ENCODE measurements at places on chromosomes 5 and 9. TPM values are rescaled to one million over a fixed set of nuclear protein-coding genes. Genes with fewer than 3 reads are reported as not detected.

DNA sequence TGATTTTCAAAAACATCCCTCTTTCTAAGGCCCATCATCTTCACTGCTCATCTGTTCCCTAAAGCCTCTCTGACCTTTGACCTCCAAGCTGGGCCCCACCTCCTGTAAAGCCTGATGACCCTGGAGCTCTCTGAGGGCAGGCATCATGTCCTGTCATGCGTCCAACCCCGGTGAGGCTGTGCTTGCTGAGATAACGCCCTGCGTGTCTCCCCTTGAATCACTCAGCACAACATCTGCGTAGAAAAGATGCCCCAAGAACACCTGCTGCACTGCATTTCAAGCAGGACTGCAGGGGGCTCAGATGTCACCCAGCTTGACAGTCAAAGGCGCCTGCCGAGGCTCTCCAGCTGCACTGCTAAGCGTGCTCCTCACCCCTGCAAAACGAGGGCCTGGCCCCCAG, 78.0 kb downstream of the OTULIN start:
- DNase-seq = no peak
- peaks cover 29% of the 10 kb centered on the region for H3K36me3 ChIP-seq
- H3K4me1 ChIP-seq = peaks cover 27% of the 10 kb centered on the region
- no peak overlapping the region for H3K4me3 ChIP-seq
- no peaks in the 10 kb centered on the region for H3K27me3 ChIP-seq

DNA sequence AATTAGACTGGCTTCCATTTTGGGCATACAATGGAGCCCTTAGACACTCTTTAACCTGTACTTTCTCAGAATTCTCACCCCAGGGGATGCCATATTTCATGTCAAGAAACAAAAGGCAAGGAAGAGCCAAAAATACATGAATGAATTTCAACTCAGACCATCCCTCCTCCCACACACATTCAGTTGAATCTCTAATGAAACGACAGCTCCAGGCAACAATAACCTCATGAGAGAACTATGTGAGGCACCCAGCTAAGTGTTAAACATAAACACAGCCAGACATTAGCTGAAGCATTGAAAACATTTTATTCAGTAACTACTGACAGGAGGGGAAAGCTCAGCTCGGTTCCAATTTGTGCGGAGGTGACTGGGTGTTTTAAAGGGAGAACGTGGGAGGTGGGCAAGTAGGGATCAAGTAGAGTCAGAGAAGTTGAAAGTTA, 1359.1 kb upstream of the CDH9 start:
- no peak overlapping the region for H3K4me3 ChIP-seq
- no peak for DNase-seq
- H3K27me3 ChIP-seq = no peaks in the 10 kb centered on the region

The ANXA2R gene
- 2.5 TPM for total RNA-seq

The AQP7 gene
- not detected for total RNA-seq

The PTGR1 gene
- total RNA-seq = 1.8 TPM

DNA sequence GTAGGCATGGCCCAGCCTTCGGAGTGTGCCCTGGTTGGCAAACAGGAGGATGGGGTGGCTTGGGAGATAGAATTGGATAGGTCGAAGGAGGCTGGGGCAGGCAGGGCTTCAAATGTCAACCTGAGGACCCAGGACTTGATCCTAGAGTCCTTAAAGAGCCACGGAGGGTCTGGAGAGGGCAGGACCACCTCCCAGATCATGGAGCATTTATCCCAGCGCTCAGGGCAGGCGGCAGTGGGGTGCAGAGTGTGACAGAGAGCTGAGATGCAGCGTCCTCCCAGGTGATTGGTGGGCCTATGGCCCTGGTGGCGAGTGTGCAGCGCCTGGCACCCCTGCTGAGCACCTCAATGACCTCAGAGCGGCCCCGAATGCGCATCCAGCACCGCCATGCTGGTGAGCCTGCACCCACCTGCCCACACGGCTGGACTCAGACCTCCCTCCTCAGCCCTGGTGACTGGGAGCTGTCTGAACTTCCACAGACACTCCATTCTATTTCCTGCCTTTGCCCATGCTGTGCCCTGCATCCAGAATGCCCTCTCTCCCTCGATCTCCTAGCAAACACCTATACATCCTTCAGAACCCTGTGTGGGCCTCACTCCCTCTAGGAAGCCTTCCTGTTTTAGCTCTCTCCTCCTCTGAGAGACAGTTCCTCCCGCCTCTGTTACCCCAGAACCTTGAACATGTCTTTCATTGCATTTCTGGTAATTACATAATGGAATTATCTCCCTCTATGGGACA, 6.3 kb downstream of the ADGRD2 start:
- peaks cover 8% of the 10 kb centered on the region for H3K27me3 ChIP-seq
- no peak overlapping the region for H3K27ac ChIP-seq
- H3K4me3 ChIP-seq = no peak overlapping the region
- no peak for DNase-seq
- H3K36me3 ChIP-seq = no peaks in the 10 kb centered on the region

GRCh38 chr9:131238402-131239021, 37.8 kb downstream of the FAM78A start:
- no peaks in the 10 kb centered on the region for H3K27me3 ChIP-seq
- peaks cover 24% of the 10 kb centered on the region for H3K4me1 ChIP-seq
- peak overlapping the region; percentile 34 for H3K4me3 ChIP-seq
- DNase-seq = no peak

- H3K27ac ChIP-seq = peak overlapping the region; percentile 33
- DNase-seq = no peak
- no peaks in the 10 kb centered on the region for H3K27me3 ChIP-seq
- peak overlapping the region; percentile 17 for H3K4me3 ChIP-seq
Observed at GRCh38 chr5:113524927-113525326, 11.4 kb downstream of the YTHDC2 start.

DNA sequence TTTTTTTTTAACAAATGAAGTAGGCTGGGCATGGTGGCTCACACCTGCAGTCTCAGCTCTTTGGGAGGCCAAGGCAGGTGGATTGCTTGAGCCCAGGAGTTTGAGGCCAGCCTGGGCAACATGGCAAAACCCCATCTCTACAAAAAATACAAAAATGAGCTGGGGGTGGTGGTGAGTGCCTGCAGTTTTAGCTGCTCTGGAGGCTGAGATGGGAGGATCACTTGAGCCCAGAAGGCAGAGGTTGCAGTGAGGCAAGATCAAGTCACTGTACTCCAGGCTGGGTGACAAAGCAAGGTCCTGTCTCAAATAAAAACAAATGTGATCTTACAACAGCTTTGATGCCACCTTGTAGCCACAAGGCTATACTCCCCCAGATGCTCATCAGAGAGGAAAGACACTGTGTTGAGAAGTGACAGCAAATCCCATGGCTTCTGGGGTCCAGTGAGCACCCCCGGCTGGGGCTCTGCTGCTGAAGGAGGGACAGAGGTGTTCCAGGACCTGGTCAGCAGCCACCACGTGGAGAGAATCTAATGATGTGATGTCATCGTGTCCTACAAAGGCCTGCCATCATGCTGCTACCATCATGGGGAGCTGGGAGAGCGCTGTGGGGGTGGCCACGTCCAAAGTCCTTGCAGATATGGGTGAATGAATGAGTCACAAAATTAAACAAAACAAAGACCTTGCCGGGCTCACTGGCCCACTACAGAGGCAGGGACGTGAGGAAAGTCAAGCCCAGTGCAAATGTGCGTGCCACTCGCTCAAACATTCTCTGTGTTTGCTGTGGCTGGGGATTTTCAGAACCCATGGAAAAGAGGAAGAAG, 60.7 kb downstream of the PRRT1B start:
- H3K36me3 ChIP-seq = peaks cover 65% of the 10 kb centered on the region
- no peak overlapping the region for H3K27ac ChIP-seq
- DNase-seq = no peak
- no peaks in the 10 kb centered on the region for H3K27me3 ChIP-seq
- H3K4me1 ChIP-seq = no peaks in the 10 kb centered on the region
- H3K4me3 ChIP-seq = no peak overlapping the region

DNA sequence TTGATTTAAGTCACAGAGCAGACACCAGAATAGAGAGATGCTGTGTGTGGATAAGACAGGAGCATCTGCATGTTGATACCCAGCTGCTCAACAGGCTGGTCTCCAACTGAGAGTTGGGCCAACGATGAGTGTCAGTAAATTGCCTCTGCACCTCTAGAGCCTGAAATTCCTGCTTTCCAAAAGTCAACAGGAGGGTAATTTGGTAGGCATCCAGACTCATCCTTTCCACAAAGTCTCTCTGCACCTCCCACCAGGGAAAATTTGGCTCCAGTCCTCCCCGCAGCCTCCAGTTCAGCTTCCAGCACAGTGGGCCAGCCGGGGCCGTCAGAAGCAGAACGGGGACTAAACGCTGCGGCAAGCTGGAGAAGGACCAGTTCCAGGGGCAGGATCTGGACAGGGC, 136.9 kb downstream of the RFK start:
- DNase-seq = no peak
- no peaks in the 10 kb centered on the region for H3K27me3 ChIP-seq
- H3K27ac ChIP-seq = no peak overlapping the region
- no peaks in the 10 kb centered on the region for H3K4me1 ChIP-seq

The CDKN2B-AS1 gene
- 0.82 TPM for total RNA-seq

- H3K4me3 ChIP-seq = no peak overlapping the region
- H3K27me3 ChIP-seq = no peaks in the 10 kb centered on the region
- H3K36me3 ChIP-seq = peaks cover 16% of the 10 kb centered on the region
- peaks cover 24% of the 10 kb centered on the region for H3K4me1 ChIP-seq
- DNase-seq = no peak
Observed at GRCh38 chr9:91026266-91026665, 224.6 kb downstream of the SYK start.

DNA sequence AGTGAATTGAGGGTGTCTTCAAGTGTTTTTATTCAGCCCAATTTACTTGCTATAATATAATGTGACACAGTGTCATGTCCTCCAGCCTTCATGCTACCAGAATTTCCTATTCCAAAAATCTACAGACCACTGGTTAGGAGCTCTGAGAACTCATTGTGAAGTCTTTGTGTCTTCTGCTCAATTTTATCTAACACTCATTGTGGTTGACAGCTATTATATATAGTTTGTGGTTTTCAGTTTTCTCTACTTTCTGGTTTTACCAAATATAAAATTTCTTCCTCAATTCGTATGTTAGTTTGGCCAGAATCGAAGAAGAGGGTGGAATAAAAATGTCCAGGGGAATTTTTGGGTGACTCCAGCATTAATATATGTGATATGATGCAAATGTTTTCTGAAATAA, 509.3 kb upstream of the NUDT12 start:
- H3K4me1 ChIP-seq = no peaks in the 10 kb centered on the region
- no peaks in the 10 kb centered on the region for H3K36me3 ChIP-seq
- no peak overlapping the region for H3K27ac ChIP-seq
- DNase-seq = no peak
- no peak overlapping the region for H3K4me3 ChIP-seq

The SOHLH1 gene
- not detected for total RNA-seq

The HACD4 gene
- 2.4 TPM for total RNA-seq

GRCh38 chr9:19926774-19927173, 137.9 kb upstream of the SLC24A2 start:
- peaks cover 25% of the 10 kb centered on the region for H3K27me3 ChIP-seq
- H3K27ac ChIP-seq = no peak overlapping the region

DNA sequence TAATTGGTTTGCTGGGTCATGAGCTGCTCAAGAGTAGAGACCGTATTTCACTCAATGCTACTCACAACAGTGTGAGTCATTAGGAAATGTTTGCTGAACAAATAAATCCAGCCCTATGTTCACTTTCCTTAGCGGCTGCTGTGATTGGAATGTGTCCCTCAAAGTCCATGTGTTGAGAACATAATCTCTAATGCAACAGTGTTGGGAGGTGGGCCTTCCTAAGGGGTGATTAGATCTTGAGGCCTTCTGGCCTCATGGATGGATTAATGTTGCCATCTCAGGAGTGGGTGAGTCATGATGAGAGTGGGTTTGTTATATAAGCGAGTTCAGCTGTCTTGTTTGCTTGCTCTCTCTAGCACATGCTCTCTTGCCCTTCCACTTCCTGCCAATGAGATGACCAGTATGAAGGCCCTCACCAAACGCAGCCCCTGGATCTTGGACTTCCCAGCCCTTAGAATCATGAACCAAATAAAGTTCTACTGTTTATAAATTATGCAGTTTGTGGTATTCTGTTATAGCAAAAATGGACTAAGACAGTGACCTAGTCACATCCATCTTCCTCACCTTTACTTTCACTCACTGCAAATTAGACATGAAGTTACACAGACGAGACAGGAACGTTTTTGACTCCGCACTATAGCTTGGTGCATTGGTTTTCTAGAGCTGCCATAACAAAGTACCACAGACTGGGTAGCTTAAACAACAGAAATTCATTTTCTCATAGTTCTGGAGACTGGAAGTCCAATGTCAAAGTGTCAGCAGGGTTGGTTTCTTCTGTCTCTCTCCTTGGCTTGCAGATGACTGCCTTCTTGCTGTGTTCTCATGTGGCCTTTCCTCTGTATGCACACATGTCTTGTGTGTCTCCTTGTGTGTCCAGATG, 50.9 kb upstream of the FAM169A start:
- H3K27me3 ChIP-seq = peaks cover 2% of the 10 kb centered on the region
- H3K36me3 ChIP-seq = no peaks in the 10 kb centered on the region
- H3K27ac ChIP-seq = no peak overlapping the region
- H3K4me3 ChIP-seq = no peak overlapping the region
- H3K4me1 ChIP-seq = no peaks in the 10 kb centered on the region

The KCNV2 gene
- total RNA-seq = not detected

DNA sequence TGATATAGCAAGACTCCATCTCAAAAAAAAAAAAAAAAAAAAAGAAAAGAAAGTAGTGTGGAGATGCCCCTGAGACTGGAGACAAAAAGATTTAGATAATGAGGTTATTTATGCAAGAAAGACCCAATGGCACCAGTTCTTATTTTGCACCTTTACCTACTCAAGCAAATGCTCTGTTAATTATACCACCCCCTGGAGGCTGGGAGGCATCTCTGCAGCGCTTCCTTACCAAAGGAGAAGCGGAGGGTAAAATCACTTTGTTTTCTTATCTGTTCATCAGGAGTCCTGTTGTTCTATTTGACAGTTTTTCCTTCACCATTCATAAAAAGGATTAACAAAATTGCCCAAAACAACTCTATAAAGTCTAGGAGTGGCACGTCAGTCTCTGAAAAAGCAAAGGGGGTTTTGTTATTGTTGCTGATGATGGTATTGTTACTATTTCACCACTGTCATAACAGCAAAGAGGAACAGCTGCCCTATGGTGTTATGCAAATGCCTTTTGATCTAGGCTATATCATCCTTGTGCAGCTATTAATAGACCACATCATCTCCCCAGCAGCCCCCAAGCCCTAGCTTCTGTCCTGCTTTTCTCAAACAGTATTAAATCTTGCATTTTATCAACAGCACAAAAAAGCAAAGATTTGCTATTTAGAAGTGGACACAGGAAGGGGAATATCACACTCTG, 174.0 kb downstream of the PALM2AKAP2 start:
- H3K27me3 ChIP-seq = no peaks in the 10 kb centered on the region
- no peak overlapping the region for H3K4me3 ChIP-seq
- no peak for DNase-seq
- H3K4me1 ChIP-seq = peaks cover 55% of the 10 kb centered on the region
- no peak overlapping the region for H3K27ac ChIP-seq

The IL9 gene
- 104 TPM for total RNA-seq

The SLC1A1 gene
- 0.14 TPM for total RNA-seq

GRCh38 chr9:84613431-84613830, 56.1 kb upstream of the NTRK2 start:
- no peaks in the 10 kb centered on the region for H3K4me1 ChIP-seq
- DNase-seq = no peak
- H3K36me3 ChIP-seq = no peaks in the 10 kb centered on the region
- H3K27ac ChIP-seq = no peak overlapping the region
- H3K4me3 ChIP-seq = no peak overlapping the region
- H3K27me3 ChIP-seq = no peaks in the 10 kb centered on the region

- no peak overlapping the region for H3K27ac ChIP-seq
- no peaks in the 10 kb centered on the region for H3K36me3 ChIP-seq
- no peaks in the 10 kb centered on the region for H3K27me3 ChIP-seq
- H3K4me3 ChIP-seq = no peak overlapping the region
- peaks cover 9% of the 10 kb centered on the region for H3K4me1 ChIP-seq
Observed at GRCh38 chr9:110330484-110331105, 7.1 kb downstream of the TXNDC8 start.
